ENCODE measurements at places on chromosomes 6 and 20.

GRCh38 chr6:27318973-27319372, 6.9 kb upstream of the POM121L2 start:
- DNase-seq: no peak

DNA sequence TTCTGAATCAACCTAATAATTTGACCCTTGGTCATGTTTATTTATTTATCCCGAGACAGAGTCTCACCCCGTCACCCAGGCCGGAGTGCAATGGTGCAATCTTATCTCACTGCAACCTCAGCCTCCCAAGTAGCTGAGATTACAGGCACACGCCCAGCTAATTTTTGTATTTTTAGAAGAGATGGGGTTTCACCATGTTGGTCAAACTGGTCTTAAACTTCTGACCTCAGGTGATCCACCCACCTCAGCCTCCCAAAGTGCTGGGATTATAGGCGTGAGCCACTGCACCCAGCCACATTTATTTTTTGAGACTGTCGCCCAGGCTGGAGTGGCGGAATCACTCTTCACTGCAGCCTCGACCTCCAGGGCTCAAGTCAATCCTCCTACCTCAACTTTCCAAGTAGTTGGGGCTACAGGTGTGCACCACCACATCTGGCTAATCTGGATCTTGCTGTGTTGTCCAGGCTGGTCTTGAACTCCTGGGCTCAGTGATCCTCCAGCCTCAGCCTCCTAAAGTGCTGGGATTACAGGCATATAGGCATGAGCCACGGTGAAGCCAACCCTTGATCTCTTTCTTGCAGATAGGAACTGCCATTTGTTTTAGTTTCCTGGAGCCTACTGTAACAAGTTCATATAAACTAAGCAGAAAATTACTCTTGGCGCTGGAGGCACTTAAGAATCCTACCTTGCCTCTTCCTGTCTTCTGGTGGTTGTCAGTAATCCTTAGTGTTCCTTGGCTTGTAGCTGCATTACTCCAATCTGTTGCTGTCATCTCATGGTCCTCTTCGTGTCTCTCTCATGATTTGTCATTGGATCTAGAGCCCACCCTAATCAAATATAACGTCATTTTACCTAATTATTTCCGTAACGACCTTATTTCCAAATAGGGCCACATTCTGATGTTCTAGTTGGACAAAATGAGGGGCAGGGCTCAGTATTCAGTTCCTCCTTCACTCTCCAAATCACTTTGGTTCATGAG, 2.3 kb downstream of the RPS18 start:
- peak; percentile 81 for DNase-seq

DNA sequence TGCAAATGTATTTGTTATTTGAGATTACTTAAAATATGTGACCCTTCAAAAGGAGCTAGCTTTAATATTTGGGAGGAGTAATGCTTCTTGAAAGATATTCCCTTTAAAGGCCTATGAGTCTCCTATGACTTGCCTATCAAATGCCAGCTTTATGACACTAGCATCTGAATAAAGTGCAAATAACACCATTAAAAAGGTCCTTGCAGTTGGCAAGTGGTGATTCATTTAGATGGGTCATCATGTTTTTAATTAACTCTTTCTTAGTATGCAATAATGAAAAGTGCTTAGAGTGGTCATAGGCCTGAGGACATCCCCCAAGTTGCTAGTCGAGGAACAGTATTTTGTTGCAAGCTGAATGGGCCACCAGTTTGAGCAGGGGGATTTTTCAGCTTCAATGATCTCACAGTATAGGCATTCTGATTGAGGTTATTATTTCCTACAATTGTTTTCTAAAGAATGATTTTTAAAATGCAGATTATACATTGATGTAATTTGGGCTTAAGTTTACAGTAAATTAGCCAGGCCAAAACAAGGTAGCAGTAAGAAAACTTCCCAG, 3.7 kb upstream of the CD2AP start:
- no peak for DNase-seq

GRCh38 chr6:140434761-140435160, 1060.3 kb upstream of the CITED2 start:
- DNase-seq: no peak

DNA sequence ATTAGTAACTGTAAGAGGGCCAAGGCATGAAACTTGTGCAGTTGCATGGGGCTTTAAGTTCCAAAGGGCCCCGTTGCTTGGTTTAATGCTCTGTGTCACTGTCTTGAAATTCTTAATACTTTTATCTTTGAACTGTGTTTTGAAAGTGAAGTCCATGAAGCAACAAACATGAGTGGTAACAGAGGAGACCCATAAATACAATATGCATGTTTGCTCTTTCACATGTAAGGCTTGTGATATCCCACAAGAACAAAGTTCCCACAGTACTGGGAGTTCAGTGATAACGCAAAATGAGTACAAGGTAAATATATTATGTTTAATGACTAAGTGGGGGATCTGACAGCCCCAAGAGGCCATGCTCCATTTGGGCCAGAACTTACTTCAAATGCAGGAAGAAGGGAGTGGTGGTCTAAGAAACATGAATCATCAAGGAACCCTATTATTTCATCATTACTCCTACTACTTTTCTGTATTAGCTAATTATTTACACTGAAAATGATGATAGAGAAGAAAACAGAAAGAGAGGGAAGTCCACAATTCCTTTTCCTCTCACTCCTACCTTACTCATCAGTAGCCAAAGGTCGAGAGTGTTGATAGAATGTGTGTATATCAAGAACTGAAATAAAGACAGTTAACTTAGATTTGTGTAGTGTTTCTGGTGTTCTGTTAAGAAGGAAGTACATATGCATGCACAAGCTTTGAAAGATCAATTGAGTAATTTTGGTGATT, 157.3 kb downstream of the PHF3 start:
- no peak for DNase-seq

DNA sequence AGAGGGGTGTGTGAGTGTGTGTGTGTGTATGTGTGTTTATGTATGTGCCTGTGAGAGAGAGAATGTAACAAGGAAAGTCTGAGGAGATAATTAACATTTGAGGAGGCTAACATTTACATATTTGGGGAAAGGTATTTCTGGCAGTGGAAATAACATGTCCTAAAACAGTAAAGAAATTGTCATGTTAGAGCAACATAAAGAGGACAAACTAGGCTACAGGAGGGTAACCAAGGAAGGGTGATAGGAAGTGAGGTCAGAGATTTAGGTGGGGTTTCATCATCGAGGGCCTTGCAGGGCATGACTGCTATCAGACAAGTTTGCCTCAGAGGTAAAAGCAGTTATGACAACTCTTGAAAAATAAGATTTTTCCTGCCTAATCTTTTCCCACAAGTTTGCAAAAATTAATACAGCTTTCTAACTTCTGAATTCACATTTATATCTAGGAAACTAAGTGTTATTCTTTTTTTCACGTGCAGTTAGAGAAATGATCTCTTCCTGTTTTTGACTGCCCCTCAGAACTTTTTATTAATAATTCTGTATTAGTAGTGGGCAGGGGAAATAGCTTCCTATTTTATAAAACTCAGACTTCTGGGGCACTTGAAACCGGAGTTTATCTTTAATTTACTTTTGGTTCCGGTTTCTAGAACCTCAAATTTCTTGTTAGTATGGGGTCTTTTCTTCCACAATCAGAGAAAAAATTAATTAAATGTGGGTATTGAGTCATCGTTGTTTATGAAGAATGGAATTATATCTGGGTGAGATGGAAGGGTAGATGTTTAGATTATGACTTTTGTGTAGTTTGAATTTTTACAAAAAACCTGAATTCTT, 30.5 kb upstream of the RHAG start:
- DNase-seq: no peak

GRCh38 chr6:170248861-170249600, 41.8 kb downstream of the DLL1 start:
- DNase-seq: no peak

Measured in Karpas-422 (cell line).